ENCODE measurements at places on chromosomes 2 and 18.

GRCh38 chr2:147829106-147829505, 15.7 kb upstream of the ACVR2A start:
- peak; percentile 43 for DNase-seq

- DNase-seq = no peak
Observed at GRCh38 chr2:48983551-48983950, 170.8 kb downstream of the FSHR start.

DNA sequence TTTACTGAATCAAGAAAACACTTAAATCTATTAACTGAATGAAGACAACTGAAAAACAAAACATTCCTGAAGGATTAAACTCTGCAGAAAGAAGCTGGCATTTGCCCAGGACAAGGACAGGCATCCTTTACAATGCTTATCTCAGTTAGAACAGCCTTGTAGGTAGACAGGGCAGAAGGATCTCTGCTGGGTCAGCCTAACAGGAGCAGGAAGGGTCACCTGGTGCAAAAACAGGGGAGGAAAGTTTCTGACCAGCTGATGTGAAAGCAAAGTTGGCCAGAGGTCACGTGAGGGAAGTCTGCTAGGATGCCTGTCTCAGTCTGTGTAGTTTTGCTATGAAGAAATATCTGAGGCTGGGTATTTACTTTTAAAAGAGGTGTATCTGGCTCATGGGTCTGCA, 348.6 kb downstream of the ANAPC1 start:
- DNase-seq = no peak

- no peak for DNase-seq
Observed at GRCh38 chr2:98543842-98544241, 64.5 kb downstream of the COA5 start.

DNA sequence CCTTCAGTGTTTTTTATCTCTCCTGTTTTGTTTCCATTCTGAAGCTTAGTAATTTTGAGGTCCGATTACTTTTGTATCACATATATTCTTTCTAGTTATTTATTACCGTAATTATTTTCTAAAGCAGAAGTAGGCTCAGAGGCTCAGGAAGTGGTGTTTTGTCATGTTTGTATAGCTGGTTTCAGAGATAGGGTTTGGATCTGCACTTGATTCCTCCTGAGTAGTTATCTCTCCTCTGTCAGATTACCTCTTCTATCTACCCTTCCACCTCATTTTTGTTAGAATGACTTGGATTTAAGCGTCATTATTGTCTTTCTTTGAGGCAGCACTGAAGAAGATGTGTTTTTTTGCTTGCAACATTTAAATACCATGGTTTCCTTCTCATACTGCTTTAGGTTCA, 95.4 kb downstream of the MTA3 start:
- no peak for DNase-seq

DNA sequence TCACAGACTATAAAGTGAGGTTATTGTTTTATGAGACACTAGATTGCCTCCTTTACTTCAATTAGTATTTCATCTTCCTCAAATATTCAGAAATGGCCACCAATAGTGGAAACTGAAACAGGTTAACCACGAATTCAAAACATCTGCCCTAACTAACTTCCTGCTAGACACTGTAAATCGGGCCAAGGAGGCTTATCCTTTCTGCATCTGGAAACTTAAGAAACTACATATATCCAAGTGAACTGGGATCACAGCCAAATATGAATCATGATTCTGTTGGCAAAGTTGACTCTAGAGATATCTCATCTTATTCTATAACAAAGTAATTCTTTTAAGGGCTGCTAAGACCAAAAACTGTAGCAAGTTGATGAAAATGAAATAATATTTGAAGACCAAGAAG, 136.6 kb upstream of the ZC3H15 start:
- peak; percentile 28 for DNase-seq

DNA sequence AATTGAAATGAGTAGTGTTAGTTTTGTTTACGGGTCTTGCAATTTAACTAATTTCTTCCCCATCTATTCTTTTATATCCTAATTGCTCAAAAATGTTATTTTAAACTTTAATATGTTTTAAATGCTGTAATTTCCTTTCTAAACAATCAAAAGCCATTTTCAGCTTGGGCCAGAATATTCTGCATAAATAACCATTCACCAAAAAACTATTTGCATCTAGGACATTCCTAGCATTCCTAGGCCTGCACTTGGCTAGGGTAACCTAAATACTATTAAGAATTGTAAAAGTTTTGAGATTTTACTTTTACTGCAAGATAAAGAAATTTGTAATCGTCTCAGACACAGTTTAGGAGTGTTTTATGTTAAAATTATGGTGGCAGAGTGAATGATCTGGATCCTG, 7.8 kb upstream of the ETAA1 start:
- no peak for DNase-seq

DNA sequence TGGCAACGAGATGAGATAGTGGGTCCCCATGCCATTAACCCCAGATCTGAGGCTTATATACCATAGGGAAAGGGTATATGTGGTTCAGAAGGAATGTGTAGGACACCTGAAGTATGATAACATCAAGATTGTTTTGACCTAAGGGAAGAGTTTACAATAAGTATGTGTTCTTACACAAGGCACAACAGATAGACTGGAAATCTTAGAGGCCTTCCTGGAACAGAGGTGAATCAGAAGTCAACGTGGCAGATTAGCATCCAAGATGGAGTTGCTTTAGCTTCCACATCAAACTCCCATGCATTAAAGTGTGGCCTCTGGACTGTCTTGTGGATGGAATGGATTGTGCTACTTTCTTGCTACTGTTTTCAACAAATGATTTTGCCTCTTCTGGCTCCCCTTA, 116.6 kb upstream of the NT5C1B start:
- DNase-seq = no peak

DNA sequence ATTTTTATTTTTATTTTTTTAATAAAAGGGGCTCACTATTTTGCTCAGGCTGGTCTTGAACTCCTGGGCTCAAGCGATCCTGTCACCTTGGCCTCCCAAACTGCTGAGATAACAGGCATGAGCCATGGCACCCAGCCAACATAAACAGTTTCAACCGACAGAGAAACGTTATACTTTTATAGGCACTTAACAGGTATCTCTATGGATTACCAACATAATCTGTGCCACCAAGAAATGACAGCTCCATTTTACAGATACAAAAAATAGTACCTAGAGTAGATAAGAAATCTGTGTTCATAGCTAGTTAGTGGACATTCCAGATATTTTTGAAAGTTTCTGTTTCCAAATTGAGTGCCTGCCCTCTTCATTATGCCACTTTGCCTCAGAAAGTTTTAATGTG, 1316.7 kb downstream of the LRP1B start:
- DNase-seq = no peak

GRCh38 chr2:105962221-105962620, 217.5 kb downstream of the NCK2 start:
- no peak for DNase-seq

DNA sequence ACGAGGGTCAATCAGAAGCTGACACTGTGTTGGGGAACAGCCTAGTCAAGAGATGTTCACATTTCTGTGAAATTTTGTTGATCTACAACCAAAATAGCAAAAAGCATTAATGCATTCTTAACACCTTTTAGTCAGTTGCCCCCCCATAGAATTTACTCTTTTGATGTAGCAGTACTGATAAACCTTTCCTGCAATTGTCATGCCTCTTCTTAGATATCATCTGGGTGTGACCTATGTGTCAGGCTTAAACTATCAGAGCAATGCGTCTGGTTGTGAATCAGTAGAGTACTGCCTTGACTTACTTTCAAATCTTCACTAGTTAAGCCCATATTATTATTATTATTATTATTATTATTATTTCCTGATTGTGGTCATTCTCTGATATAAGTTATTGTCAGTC, 61.9 kb downstream of the GREB1L start:
- no peak for DNase-seq

DNA sequence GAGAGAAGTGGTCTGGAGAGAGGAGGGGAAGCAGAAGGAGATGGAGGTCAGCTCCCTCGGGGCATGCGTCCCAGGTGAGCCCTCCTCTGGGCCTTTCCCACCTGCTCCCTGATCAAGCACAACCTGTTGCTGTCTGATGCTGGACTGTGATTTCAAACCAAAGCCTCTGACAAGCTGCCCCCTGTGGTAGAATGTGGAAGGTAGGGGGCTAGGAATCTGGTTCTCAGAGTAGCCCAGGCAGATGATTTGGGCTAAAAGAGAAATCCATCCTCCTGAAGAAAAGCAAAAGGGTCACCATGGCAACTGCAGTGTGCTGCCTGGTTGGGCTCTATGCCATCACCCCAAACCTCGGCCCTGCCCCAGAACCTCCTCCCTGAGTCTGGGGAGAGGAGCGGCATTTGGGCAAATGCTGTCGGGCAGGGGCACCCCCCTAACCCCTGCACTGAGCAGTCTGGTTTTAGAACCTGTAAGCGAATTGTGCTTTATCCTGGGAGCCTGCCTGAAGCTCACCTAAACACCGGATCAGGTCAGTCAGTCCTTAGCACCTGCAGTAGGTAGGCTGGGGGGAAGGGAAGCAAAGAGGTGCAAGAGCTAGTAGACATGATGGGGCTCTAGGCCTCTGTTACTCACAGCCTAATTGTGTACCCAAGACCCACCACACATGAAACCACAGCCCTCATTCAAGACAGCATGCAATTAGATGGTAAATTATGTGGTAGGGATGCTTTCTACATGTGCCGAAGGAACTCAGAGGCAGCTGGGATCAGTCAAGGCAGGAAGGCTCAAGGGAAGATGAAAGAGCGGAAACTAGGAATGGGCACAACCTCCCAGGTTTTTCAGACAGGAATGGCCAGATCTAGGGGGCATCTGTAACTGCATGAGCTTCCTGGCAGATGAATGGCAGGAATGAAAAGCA, 83.5 kb downstream of the DNMT3A start:
- DNase-seq = no peak

DNA sequence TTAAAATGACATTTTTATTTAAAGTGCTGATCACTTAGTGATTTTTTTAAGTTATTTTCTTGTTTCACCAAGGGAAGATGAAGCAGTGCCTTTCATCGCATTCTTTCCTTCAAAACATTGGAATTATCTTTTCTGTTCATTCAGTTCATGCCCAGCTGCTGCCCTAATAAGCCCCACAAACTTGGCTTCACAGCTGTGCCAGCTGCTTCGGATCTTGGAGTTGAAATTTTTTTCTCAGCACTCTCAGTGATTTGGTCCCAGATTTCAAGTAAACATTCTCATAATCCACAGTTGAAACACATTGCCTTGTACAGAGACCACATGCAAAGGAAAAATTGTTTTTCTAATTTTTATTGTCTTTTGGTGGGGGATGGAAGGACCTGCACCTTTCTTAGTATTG, 353.3 kb upstream of the LRP1B start:
- no peak for DNase-seq

DNA sequence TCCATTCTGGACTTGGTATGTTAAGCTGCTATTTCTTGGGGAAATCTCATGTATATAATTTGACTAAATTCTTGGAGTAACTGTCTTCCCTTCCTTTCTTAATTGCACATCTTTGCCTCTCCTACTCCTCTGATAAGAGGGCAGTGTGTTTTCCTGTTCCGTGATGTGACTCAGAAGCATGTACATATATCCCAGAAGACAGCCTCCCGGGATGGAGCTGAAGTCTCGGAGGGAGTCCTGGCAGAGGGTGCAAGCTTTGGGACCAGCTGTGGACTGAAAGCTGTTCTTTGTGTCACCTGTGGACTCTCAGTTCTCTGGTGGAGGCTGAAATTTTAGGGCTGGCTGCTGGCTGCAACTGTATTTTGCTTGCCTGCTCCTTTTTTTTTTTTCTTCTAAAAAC, 54.7 kb upstream of the MGAT5 start:
- DNase-seq = no peak

- no peak for DNase-seq
Observed at GRCh38 chr2:170249761-170250160, 71.8 kb downstream of the MYO3B start.

GRCh38 chr2:107337209-107337898, 451.4 kb upstream of the ST6GAL2 start:
- no peak for DNase-seq

DNA sequence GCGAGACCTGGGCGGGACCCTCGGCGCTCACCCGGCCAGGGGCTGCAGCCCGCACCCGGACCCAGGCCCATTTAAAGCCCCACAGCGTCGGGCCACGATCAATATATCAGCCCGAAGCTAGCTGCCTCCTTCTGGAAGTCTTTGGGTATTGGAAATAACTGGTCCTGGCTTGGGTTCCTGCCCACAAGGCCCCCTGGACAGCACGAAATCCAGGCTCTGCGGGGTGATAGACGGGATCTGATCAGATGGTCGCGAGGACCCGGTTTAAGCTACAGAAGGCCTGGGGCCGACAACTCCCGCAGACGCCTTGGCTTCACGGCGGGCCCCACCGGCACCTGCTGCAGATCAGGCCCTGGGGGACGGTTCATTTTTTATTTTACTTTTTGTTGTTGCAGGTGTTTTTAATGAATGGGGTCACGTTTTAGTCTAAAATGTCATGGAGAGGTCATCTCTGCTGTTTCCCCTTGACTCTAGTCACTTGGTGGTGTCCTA, 362 bp upstream of the PSTPIP2 start:
- DNase-seq = no peak

GRCh38 chr18:74528913-74529312, 5.4 kb upstream of the CNDP1 start:
- DNase-seq = no peak

- no peak for DNase-seq
Observed at GRCh38 chr2:29123617-29124349, 8.6 kb downstream of the CLIP4 start.

Data from NCI-H446 treated with DMSO at 0.1 percent for 48 hours (cell line).